Gastroesophageal sphincter (tissue), 4 donors: ENCODE measurements at places on chromosomes 7 and 10. TPM values are rescaled to one million over a fixed set of nuclear protein-coding genes. Genes with fewer than 3 reads are reported as not detected.
A peak's percentile ranks its signal among the peaks of the same experiment; 100 is the strongest.

- no peak for ATAC-seq
Observed at GRCh38 chr7:5223646-5224340, 33.8 kb downstream of the WIPI2 start.

DNA sequence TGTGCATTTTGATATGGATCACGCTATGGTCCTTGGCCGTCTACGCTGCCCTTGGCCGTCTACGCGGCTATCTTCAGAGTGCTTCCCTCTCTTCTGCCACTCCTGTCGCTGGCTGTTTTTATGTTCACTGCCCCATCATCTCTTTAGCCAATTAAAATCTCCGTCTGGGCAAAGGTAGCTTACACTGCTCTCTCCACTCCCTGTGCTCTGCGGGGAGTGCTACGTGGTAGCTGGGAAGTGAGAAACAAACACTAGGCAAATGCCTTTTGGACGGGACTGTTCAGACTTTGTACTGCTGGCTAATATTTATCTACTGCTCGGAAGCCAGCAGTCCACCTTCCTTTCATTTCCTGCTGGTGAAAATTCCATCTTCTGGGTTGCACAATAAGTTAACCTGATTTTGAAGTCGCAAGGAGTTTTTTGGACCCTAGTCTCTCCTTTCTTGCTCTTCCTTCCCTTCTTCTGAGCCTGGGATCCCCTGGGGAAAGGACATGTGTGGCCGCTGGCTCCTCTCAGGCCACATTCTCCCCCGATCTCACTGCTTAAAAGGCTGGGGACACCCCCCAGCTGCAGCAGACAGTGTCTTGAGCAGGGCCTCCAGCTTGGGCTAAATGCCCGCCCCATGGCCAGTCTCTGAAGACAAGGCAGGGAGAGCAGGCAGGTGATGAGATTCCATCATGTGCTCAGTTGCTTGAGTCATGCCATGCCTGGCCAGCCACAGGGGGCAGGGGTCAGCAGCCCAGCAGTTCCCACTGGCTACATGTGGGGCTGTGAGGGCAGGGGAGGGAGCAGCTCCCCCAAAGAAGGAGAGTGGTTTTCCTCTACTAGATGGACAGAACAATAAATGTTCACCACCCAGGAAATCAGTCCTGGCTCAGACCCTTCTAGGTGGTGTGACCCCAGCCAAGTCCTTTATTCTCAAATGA is 25.5 kb upstream of the RBM33 start:
- ATAC-seq: no peak

GRCh38 chr10:15485027-15485426 is 113.9 kb upstream of the FAM171A1 start:
- no peak for ATAC-seq

GRCh38 chr7:17153536-17153935 is 144.9 kb upstream of the AHR start:
- no peak for ATAC-seq

DNA sequence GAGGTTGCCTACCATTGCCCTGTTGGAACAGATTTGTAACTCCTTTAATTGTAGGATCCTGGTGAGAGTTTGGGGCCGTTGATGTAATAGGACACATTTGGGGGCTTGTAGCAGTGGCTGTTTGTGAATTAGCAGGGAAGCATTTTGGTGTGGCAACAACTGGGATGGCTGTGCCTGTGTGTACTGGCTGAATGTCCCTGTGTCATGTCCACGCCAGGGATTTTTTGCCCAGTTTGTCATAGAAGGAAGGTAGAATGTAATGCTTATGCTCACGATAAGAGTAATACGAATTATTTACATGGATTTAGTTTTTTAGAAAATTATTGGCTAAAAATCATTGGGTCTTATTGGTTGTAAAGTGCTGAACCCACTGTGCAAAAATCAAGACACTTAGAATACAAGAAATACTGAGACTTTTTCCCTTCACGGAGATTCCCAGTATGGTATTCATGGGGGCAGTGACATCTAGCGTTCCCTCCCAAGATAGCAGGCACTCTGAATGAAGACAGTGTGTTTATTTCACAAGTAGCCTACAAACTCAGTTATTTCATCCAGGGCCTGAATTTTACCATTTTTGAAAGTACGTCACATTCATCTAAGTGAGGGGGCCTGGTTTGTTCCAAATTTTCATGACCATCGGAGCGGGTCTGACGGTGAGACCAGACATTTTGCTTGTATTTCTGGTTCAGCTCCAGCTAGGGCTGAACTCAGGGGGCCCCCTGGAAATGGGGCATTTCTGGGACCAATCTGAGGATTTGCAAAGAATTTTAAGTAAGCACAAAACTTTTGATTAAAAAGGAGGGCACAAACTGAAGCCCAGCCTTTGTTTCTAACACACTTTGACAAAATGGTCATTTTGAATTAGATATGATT is 74.7 kb downstream of the CACNB2 start:
- ATAC-seq: peak; percentile 61

GRCh38 chr7:114783508-114783907 is 138.4 kb upstream of the MDFIC start:
- no peak for ATAC-seq

GRCh38 chr7:40964610-40965009 is 738.3 kb downstream of the INHBA start:
- no peak for ATAC-seq

- ATAC-seq: no peak
Observed at GRCh38 chr10:102635377-102635776, 8.9 kb upstream of the TRIM8 start.

DNA sequence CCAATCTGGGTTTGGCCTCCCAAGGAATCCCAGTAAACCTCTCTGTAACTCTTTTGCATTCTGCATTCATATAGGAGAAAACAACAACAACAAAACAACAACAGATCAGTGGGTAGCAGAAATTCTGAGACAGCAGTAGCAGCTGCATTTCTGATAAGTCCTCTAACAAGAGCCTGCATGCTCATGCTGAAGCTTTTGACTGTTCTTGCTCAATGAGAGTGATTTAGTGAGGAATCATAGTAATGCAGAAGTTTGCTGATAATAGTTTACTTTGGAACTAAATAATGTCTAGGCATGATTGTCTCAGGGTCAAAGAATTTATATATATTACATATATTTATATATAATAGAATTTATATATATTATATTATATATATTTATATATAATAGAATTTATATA is 35.2 kb downstream of the BMPER start:
- ATAC-seq: no peak

GRCh38 chr10:128081720-128082119 is 44.5 kb downstream of the MKI67 start:
- no peak for ATAC-seq

GRCh38 chr7:140646931-140647647 is 6.5 kb upstream of the DENND2A start:
- ATAC-seq: peak; percentile 70

- ATAC-seq: peak; percentile 78
Observed at GRCh38 chr7:130921391-130922180, 187.6 kb upstream of the KLF14 start.

DNA sequence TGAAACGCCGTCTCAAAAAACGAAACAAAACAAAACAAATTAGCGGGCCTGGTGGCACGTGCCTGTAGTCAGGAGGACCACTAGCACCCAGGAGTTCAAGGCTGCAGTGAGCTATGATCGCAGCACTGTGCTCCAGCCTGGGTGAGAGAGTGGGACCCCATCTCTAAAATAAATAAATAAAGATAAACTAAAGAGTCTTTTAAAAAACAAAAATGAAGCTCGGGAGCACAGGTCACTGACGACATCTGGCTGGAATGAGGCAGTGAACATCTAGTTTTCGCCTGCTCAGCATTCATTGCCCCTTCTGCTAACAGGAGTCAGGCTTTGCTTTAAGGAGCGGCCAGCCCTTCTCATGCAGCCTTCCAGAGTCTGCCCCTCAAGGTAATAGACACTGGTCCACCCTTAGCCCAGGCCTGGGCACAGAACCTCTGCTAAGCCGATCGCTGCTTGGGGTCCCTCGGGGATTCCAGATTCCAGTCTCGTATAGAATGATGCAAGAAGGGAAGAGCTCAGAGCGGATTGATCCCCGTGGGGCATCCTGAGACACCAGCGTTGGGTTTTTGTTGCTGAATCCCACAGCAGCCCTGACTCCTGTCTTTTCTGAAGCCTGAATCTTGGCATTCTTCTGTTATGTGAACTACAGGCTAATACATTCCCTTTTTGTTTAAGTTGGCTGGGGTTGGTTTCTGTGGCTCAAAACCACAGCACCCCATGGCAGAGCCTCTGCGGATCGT is 14.2 kb upstream of the FOXK1 start:
- no peak for ATAC-seq

- ATAC-seq: no peak
Observed at GRCh38 chr7:148537435-148537834, 53.1 kb upstream of the C7orf33 start.

- no peak for ATAC-seq
Observed at GRCh38 chr10:89097226-89097625, 106.6 kb downstream of the FAS start.

GRCh38 chr7:158536871-158537515 is 50.6 kb downstream of the PTPRN2 start:
- no peak for ATAC-seq

- no peak for ATAC-seq
Observed at GRCh38 chr7:88302486-88302885, 4.2 kb downstream of the STEAP4 start.

DNA sequence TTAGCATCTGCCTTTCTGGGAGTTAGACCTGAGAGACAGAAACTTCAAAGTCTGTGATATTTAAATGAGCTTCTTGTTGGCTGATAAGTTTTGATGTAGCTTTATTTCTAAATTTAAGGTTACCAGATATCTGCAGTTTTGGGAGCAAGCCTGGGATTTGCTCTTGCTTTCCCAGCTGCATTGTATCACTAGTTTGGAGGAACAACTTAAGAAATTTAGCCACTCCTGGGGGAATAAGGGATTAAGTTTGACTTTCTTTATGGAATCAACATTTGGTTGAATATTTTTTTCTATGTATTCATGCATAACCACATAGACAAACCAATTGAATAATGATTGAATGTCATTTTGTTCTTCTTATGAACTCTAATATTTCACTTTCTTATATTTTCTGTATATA is 178.6 kb downstream of the POLR1F start:
- no peak for ATAC-seq

GRCh38 chr10:109007514-109007913 is 915.8 kb downstream of the XPNPEP1 start:
- ATAC-seq: no peak

- peak; percentile 61 for ATAC-seq
Observed at GRCh38 chr10:98323221-98324164, 55.5 kb upstream of the LOXL4 start.

GRCh38 chr10:89873055-89873454 is 171.7 kb downstream of the KIF20B start:
- no peak for ATAC-seq

GRCh38 chr7:138857728-138858127 is 59.7 kb upstream of the ATP6V0A4 start:
- no peak for ATAC-seq

Gene CYP3A7
- total RNA-seq: not detected

Gene EPDR1
- 22.7 TPM for total RNA-seq

Gene OPN4
- total RNA-seq: not detected

Gene ZNF12
- 33.9 TPM for total RNA-seq

Gene RASA4
- 50.7 TPM for total RNA-seq

Gene MIOS
- total RNA-seq: 25.5 TPM

Gene EN2
- not detected for total RNA-seq

Gene HMX2
- not detected for total RNA-seq

Gene RNLS
- total RNA-seq: 9.4 TPM

Gene ADAM8
- total RNA-seq: 6.6 TPM

Gene SPAM1
- not detected for total RNA-seq

Gene MYL7
- total RNA-seq: not detected

Gene PON1
- not detected for total RNA-seq

Gene THNSL1
- 1.7 TPM for total RNA-seq

Gene ELOVL3
- total RNA-seq: not detected

Gene CUBN
- total RNA-seq: 1.1 TPM

Gene CYP17A1
- total RNA-seq: not detected

Gene TMEM213
- total RNA-seq: not detected
